ENCODE measurements at places on chromosomes 1 and 21.
A peak's percentile ranks its signal among the peaks of the same experiment; 100 is the strongest.

- no peak for DNase-seq
Observed at GRCh38 chr1:168427051-168427450, 116.7 kb downstream of the XCL2 start.

DNA sequence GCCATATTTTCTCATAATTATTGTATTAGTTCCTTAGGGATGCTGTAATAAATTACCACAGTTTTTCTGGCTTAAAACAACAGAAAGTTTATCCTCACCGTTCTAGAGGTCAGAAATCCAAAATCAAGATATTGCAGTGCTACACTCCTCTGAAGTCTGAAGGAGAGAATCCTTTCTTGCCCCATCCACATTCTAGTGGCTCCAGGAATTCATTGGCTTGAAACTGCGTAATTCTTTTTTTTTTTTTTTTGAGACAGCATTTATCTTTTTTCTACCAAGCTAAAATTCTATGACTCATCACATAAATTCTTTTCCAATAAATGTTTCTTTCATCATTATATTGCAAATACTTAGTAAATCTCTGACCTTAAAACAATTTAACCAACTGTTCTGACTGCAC, 451.0 kb upstream of the RGS18 start:
- DNase-seq = no peak

DNA sequence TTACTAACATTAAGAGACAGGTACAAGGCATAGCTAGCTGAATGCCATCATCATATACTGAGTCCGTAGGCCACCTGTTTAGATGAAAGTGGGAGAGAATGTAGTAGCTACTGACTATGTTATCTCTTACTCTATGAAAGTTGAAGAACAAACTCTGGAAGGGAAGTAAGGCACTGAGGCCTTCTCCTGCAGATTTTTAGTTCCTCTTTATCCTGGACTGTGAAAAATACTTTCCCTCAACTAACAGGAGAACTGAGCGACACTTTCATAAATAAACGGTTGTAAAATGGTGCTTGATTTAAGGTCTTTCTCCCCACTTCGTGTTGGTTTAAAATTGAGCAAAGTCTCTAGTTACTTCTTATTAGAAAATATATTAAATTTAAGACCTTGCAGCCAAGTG, 101.9 kb downstream of the FNBP1L start:
- DNase-seq = no peak

DNA sequence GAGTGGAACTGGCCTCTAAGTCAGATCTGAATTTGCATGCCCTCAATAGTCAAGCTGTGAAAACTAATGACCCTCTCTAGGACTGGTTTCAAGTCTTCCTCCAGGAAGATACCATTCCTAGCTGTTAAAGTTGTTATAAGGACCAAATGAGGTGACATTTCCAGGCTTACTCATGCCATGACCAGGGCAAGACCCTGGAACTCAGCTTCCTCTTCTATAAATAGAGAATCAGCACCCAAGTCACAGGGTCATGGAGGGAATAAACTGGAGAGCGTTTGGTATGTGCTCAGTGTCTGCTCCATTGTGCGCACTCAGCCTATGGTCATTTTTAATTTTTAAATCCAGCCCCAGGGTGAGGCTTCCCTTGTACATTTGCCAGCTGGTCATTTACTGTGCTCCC, 2.5 kb downstream of the S100A9 start:
- no peak for DNase-seq

DNA sequence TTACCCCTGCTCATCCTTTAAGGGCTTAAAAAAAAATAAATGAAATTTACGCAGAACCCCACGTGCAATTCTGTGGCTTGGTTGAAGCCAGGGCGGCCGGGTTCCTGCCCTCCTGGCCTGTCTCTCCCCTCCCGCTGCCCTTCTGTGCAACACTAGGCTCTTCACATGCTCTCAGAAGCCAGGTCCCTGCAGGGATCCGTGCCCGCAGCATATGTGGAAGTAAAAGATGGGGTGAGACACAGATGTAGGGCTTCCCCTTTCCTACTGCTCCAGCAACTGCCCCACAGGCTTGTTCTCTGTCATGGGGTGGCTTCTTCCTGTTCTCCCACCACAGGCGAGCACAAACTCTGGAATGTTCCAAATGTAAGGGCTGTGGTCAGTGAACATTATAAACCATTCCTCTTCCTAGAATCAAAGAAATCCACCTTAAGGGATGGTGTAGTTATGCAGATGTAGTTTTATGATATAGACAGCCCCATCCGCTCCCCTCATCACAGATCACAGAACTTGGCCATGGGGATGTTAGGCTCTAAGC, 535.4 kb downstream of the KIF26B start:
- DNase-seq = no peak

- no peak for DNase-seq
Observed at GRCh38 chr1:52668711-52669110, 29.4 kb downstream of the COA7 start.

- DNase-seq = no peak
Observed at GRCh38 chr1:212463565-212464285, 31.0 kb downstream of the NENF start.

DNA sequence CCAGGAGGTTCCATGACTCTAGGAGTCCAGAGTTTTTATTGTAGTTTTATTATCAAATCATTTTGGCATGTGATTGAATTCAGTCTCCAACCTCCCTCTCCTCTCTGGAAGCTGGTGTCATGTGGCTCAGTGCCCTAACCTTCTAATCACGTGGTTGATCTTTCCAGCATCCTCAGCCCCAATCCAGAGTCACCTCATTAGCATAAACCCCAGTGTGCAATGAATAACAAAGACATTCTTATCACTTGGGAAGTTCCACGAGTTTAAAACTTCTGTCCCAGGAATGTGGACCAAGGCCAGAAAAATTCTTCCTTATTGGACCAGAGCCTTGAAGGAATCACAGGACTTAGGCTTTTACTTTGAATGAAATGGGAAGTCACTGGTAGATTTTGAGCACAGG, 52.2 kb downstream of the KIRREL1 start:
- no peak for DNase-seq

GRCh38 chr1:10796029-10796944, at the start of gene CASZ1:
Gene CASZ1, minus strand, starts transcription at chr1:10796646. Its CDS starts 102,757 bp downstream, at chr1:10693889.
- DNase-seq = no peak

DNA sequence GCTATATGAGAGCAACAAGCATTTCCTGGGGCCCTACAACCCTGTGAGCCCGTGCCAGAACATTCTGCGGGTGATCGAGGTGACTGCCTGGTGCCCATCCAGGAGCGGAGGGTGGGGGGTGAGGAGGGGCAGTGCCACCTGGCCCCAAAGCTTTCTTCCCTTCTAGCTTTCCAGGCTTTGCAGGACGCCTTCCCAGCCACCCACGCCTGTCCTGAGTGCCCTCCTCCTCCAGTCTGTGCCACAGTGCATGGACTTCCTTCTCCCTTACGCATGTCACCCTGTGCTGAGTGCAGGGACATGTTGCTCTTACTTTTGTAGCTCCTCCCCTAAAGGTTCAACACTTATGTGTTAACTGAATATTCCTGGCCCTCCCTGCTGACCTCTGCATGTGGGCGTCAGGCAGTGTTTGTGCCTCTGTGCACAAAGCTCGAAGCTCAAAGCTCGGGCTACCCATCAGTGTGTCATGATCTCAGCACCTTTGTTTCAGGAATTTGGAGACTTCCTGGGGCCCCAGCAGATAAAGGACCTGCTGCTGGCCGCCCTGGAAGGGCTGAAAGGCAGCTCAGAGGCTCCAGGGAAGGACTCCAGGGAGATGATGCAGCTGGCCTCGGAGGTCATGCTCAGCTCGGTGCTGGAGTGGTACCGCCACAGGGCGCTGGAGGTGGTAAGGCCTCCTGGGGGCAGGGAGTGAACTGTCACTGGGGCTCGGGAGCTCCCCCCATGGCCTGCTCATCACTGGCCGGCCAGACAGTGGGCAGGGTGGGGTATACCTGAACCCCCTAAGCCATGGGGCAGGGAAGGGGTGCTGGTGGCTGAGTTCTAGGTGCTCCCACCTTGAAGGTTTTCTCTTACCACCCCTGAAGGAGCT, 36.7 kb upstream of the TTC4 start:
- no peak for DNase-seq

DNA sequence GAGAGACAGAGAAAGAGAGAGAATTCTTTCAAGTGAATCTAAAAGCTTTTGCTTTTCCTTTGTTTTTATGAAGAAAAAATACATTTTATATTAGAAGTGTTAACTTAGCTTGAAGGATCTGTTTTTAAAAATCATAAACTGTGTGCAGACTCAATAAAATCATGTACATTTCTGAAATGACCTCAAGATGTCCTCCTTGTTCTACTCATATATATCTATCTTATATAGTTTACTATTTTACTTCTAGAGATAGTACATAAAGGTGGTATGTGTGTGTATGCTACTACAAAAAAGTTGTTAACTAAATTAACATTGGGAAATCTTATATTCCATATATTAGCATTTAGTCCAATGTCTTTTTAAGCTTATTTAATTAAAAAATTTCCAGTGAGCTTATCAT, 117.6 kb downstream of the PTPRC start:
- DNase-seq = no peak

DNA sequence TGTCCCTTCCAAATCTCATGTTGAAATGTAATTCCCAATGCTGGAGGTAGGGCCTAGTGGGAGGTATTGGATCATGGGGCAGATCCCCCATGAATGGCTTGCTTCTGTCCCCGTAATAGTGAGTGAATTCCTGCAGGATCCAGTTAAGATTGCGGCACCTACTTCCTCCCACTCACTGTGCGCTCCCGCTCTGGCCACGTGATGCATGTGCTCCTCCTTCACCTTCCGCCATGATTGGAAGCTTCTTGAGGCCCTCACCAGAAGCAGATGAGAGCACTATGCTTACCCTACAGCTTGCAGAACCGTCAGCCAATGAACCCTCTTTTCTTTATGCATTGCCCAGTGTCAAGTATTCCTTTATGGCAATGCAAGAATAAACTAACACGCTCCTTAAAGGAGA, 14.9 kb upstream of the RAB3GAP2 start:
- DNase-seq = no peak

GRCh38 chr1:205118752-205119151, 3.0 kb downstream of the RBBP5 start:
- DNase-seq = no peak

GRCh38 chr1:210707300-210708240, 378.9 kb downstream of the HHAT start:
- DNase-seq = no peak

- DNase-seq = peak; percentile 52
Observed at GRCh38 chr1:20574686-20575540, 14.0 kb upstream of the CDA start.

- DNase-seq = no peak
Observed at GRCh38 chr1:1023700-1024099, 3.8 kb downstream of the AGRN start.

GRCh38 chr1:46445773-46446256, 43.8 kb upstream of the DMBX1 start:
- no peak for DNase-seq

DNA sequence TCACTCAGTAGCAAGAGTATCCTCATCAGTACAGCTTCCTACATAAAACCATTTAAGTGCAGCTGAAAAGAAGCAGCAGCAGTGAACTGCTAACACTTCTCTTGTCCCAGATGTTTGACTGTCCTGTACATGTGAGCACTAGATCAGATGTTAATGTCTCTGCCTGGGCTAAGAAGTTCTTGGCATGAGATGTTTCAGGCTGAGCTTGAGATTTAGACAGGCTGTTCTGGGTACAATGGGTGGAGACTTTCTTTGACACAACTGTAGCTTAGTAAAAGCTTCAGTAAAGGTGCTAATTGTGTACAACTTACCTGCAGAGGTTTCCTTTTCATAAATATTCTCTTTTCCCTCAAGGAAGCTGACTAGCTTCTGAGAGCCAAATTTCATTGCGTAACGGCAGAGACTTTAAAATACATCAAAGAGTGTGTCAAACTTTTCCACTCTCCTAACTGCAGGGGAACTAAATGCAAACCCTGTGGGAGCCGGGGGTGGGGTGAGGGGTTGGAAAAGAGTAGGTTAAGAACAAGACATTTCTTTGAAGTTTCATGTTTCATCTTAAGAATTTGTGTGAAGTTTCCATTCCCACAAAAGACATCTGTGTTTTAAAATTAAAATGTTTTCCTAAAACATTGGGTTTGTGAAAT, 82.1 kb upstream of the CCDC190 start:
- no peak for DNase-seq

DNA sequence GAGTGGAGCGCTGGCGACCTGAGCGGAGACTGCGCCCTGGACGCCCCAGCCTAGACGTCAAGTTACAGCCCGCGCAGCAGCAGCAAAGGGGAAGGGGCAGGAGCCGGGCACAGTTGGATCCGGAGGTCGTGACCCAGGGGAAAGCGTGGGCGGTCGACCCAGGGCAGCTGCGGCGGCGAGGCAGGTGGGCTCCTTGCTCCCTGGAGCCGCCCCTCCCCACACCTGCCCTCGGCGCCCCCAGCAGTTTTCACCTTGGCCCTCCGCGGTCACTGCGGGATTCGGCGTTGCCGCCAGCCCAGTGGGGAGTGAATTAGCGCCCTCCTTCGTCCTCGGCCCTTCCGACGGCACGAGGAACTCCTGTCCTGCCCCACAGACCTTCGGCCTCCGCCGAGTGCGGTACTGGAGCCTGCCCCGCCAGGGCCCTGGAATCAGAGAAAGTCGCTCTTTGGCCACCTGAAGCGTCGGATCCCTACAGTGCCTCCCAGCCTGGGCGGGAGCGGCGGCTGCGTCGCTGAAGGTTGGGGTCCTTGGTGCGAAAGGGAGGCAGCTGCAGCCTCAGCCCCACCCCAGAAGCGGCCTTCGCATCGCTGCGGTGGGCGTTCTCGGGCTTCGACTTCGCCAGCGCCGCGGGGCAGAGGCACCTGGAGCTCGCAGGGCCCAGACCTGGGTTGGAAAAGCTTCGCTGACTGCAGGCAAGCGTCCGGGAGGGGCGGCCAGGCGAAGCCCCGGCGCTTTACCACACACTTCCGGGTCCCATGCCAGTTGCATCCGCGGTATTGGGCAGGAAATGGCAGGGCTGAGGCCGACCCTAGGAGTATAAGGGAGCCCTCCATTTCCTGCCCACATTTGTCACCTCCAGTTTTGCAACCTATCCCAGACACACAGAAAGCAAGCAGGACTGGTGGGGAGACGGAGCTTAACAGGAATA, 4.2 kb downstream of the TFAP2E start:
- no peak for DNase-seq

DNA sequence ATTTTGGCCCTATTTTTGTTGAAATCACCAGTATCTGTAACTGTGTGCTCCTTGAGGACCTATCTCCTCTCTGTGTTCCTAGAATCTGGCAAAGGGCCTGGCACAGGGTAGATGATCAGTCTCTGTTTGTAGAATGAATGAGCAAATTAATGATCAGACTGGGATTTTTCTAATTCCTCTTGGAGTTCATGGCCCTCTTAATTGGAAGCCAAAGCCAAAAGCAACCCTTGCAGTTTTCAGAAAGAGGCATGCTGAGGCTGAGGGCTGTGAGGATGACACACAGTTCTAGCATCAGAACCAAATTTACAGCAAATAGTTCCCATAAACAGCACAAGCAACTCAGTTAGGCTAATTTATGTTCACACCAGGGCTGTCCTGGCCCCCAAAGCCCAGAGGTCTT, 111.1 kb upstream of the BEND5 start:
- no peak for DNase-seq

Data from activated CD4-positive, alpha-beta T cell treated with anti-CD3 and anti-CD28 coated beads for 4 hours (primary cell).